Activated T-helper 1 cell treated with anti-CD3 and anti-CD28 coated beads, Interleukin-12 subunit alpha, Interleukin-12 subunit beta, Interleukin-2, Interleukin-4 antibody, amounts not matched to agents 30 ng/mL and 10 ng/mL and 1 ng/mL, durations not matched to agents 14 hours and 24 hours and 36 hours (primary cell): ENCODE measurements at places on chromosomes 16 and 17.

DNA sequence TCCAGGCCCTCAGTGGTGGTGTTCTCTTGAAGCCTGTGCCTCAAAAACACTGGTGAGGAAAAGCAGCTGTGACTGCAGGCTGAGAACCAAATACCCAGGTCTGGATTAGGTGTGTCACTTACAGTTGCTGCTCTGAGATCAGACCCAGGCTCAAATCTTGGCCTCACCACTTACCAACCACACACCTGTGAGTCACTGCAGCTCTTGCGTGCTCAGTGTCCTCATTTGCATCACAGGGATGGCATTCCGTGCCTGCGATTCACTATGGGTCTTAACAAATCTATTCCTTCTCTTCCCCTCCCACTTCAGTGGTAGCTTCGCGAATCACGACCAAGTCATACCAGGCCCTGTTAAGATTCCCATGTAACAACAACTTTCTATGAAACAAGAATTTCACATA is 233.4 kb upstream of the HSBP1 start:
- DNase-seq: no peak
- H3K4me1 ChIP-seq: no peaks in the 10 kb centered on the region
- no peak overlapping the region for H3K27ac ChIP-seq
- no peaks in the 10 kb centered on the region for H3K36me3 ChIP-seq

DNA sequence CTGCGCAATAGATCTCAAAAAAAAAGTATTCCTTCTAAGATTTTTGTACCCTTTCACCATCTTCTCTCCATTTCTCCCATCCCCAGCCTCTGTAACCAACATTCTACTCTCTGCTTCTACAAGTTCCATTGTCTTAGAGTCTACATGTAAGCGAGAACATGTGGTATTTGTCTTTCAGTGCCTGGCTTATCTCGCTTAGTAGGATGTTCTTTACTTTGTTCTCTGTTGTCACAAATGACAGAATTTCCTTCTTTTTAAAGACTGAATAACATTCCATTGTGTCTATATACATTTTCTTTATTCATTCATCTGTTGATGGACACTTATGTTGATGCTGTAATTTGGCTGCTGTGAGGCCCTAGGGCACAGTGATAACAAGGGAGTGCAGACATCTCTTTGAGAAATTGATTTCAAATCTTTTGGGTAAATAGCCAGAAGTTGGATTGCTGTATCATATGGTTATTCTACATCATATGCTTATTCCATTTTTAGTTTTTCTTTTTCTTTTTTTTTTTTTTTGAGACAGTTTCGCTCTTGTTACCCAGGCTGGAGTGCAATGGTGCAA is 37.7 kb upstream of the MYH10 start:
- peaks cover 2% of the 10 kb centered on the region for H3K27me3 ChIP-seq
- H3K27ac ChIP-seq: no peak overlapping the region
- no peak for DNase-seq
- H3K36me3 ChIP-seq: no peaks in the 10 kb centered on the region
- H3K4me1 ChIP-seq: no peaks in the 10 kb centered on the region
- no peak overlapping the region for H3K4me3 ChIP-seq

- no peak overlapping the region for H3K4me3 ChIP-seq
- no peak overlapping the region for H3K27ac ChIP-seq
- H3K4me1 ChIP-seq: peaks cover 20% of the 10 kb centered on the region
- H3K36me3 ChIP-seq: no peaks in the 10 kb centered on the region
Measured at GRCh38 chr16:67518676-67519075, 10.0 kb upstream of the RIPOR1 start.

GRCh38 chr16:89393738-89394406 is 96.5 kb downstream of the ANKRD11 start:
- no peak overlapping the region for H3K27ac ChIP-seq
- no peaks in the 10 kb centered on the region for H3K27me3 ChIP-seq
- H3K4me3 ChIP-seq: no peak overlapping the region
- H3K4me1 ChIP-seq: peaks cover 22% of the 10 kb centered on the region
- DNase-seq: no peak

GRCh38 chr17:40068129-40068581 is 5.4 kb downstream of the THRA start:
- H3K4me3 ChIP-seq: peak overlapping the region; percentile 77
- no peak for DNase-seq
- H3K4me1 ChIP-seq: peaks cover 52% of the 10 kb centered on the region
- H3K27me3 ChIP-seq: peaks cover 24% of the 10 kb centered on the region
- H3K36me3 ChIP-seq: no peaks in the 10 kb centered on the region

DNA sequence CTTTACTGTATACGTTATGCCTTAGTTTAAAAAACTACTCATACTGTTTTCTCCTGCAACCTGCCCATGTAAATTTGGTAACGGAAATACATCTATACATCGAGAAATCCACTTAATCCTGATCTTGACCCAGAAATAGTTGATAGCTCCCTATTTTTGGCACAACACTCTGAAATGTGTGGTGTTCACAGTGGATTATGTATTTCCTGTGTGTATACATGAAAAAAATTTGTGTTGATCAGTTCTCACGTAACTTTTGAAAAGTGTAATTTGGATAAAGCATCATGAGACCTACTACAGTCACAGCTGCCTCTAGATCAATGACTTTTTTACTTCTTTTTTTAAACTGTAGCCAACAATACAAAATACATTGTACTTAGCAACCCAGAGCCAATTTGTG is 90.7 kb downstream of the VMP1 start:
- H3K36me3 ChIP-seq: peaks cover 12% of the 10 kb centered on the region
- H3K27ac ChIP-seq: peak overlapping the region; percentile 20
- no peak overlapping the region for H3K4me3 ChIP-seq

- no peak overlapping the region for H3K27ac ChIP-seq
- DNase-seq: no peak
- H3K36me3 ChIP-seq: peaks cover 48% of the 10 kb centered on the region
- H3K4me3 ChIP-seq: no peak overlapping the region
- no peaks in the 10 kb centered on the region for H3K27me3 ChIP-seq
Measured at GRCh38 chr16:84087001-84087400, 29.7 kb downstream of the MBTPS1 start.

DNA sequence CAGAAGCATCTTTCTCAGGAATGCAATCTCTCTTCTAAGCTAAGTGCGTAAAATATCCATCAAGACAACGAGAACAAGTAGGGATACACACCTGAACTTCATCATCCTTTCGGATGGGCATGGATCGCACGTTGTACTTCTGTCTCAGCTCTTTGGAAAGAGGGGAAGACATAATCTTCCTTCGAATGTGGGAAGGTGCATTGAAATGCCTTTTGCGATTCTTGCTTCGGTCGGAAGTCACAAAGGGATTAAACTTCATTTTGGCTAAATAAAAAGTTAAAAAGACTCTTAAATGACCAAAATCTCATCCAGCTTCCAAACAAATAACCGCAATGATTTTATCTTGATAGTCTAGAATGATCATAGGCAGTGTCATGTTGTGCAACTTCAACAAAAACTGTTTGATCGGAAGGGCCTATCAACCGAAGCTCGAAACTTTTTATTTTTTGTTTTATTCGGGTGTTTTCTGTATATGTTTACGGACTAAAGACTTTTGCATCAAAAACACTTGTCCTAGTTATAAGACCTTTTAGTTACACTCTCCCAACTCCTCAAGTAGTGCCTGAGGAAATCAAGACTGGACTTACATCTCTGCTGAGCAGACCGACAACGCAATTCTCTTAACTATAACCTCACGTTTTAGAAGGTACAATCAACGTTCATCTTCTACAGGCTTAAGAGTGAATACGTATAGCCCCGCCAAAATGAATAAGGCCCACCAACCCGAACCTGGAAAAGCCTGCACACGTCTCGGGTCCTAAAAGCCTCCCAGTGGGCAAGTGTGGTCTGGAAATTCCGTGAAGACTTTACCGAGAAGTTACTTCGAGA is 727 bp downstream of the RPL26 start:
- no peaks in the 10 kb centered on the region for H3K27me3 ChIP-seq
- H3K36me3 ChIP-seq: peaks cover 48% of the 10 kb centered on the region
- peaks cover 51% of the 10 kb centered on the region for H3K4me1 ChIP-seq
- H3K27ac ChIP-seq: peak overlapping the region; percentile 87
- peak overlapping the region; percentile 90 for H3K4me3 ChIP-seq
- no peak for DNase-seq

- H3K36me3 ChIP-seq: no peaks in the 10 kb centered on the region
- no peak overlapping the region for H3K27ac ChIP-seq
- peaks cover 1% of the 10 kb centered on the region for H3K4me1 ChIP-seq
- H3K27me3 ChIP-seq: peaks cover 4% of the 10 kb centered on the region
- DNase-seq: no peak
- H3K4me3 ChIP-seq: no peak overlapping the region
Measured at GRCh38 chr17:40470932-40471828, 27.9 kb downstream of the IGFBP4 start.

DNA sequence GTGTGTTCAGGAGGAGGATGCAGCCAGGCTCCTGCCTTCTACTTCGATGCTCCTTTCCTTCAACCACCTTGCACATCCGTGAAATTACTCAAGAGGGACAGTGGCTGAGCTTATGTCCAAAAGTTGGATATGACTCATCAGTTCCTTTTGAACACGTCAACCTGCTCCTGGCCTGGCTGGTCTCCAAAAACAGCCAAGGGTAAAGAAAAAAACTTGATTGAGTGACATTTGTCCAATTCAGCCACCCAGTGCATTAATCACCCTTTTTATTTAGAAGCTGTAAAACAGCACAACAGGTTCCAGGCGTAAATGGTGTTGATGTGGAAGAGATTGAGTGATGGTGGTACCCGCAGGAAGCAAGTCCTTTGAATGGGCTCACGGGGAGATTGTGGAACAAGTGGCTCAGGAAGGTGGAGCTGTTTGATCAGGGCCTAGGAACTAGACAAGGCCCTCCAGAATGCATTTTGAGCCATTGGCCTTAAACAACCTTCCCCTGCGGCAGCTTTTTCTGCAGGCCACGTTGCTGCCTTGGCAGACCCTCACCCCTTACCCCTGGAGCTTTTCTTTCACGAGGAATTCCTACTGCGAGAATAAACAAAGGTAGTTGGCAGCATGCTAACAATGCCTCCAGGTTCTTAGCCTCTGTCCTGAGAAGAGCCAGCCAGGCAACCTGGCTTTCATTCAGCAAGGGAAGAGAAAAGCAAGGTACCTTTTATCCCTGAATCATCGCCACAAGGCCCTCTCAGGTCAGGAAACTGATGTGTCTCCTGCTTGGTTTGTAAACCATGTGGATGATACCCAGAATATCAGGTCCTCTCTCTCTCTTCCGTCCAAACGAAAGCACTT is 173.3 kb upstream of the CACNG5 start:
- H3K4me3 ChIP-seq: no peak overlapping the region
- no peak overlapping the region for H3K27ac ChIP-seq
- H3K4me1 ChIP-seq: peaks cover 52% of the 10 kb centered on the region
- DNase-seq: no peak
- H3K27me3 ChIP-seq: no peaks in the 10 kb centered on the region
- H3K36me3 ChIP-seq: peaks cover 51% of the 10 kb centered on the region

- H3K27ac ChIP-seq: no peak overlapping the region
- no peaks in the 10 kb centered on the region for H3K36me3 ChIP-seq
- H3K4me1 ChIP-seq: no peaks in the 10 kb centered on the region
- no peak overlapping the region for H3K4me3 ChIP-seq
Measured at GRCh38 chr16:10729104-10730048, 14.3 kb upstream of the NUBP1 start.

DNA sequence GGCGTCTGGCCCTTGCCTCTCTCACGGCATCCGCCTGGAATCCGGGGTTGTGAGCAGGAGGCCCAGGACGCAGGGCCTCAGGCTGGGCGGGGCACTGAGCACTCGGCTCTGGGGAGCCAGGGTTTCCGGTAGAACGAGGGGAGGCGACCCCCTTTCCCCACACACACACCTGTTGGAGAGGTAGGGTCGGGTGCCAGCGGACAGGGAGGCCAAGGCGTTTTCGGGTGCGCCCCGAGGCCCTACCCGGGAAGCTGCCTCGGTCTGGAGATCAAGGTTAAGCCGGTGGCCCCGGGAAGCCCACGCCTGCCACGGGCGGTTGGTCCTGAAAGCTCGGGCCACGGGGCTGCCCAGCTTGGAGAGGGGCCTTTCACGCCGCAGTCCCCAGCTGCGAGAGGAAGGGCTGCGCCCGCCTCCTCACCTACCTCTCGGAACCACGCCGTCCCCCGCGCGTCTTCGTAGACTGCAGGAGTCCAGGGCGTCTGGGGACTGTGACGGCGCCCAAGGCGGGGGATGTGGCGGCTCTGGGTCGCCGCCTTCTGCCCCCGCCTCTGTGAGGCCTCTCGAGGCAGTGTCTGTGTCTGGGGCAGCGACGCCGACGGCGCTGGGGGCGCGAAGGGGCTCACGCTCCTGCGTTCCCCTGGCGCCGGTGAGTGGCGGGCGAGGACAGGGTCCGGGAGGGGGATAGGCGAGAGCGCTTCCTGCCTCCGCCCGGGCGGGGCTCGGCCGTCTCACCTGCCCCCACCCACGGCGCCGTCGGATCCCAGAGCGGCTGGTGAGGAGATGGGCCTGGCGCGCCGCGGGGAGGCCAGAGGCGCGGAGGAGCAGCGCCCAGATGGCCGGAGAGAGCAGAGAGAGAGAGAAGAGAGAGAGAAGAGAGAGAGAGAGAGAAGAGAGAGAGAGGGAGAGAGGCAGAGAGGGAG is 20.3 kb upstream of the HOXB9 start:
- no peak for DNase-seq
- H3K4me1 ChIP-seq: peaks cover 11% of the 10 kb centered on the region
- no peak overlapping the region for H3K27ac ChIP-seq
- peaks cover 77% of the 10 kb centered on the region for H3K27me3 ChIP-seq

DNA sequence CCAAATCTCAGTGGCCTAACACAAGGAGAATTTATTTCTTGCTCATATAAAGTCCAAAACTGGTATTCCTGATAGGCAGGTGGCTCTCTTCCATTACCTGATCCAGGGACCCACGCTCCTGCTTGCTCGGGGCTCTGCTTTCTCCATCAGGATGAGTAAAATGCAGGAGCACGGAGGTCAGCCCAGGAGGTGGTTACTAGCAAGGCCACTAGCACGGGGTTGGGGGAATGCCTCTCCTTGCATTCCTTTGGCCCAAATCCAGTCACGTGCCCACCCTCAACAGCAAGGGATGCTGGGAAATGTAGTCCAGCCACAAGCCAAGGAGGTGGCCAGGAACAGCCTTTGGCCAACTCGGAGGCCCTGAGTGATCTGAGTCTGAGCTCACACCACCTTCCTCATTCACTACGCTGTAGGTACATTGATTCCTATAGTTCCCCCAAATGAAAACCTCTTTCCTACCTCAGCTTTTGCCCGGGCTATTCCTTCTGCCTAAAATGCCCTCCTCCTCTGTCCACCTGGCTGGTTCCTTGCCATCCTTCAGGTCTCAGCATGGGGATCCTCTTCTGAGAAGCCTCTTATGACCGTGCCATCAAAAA is 38.3 kb upstream of the HAPSTR1 start:
- H3K36me3 ChIP-seq: no peaks in the 10 kb centered on the region
- DNase-seq: no peak
- no peak overlapping the region for H3K4me3 ChIP-seq
- H3K4me1 ChIP-seq: peaks cover 4% of the 10 kb centered on the region
- H3K27ac ChIP-seq: no peak overlapping the region
- H3K27me3 ChIP-seq: no peaks in the 10 kb centered on the region

GRCh38 chr16:55126456-55126855 is 195.8 kb downstream of the IRX5 start:
- H3K36me3 ChIP-seq: no peaks in the 10 kb centered on the region
- DNase-seq: no peak
- H3K27ac ChIP-seq: no peak overlapping the region

- no peaks in the 10 kb centered on the region for H3K27me3 ChIP-seq
- no peaks in the 10 kb centered on the region for H3K36me3 ChIP-seq
- no peaks in the 10 kb centered on the region for H3K4me1 ChIP-seq
- no peak overlapping the region for H3K27ac ChIP-seq
- no peak for DNase-seq
Measured at GRCh38 chr16:58906981-58907715, 173.0 kb upstream of the GOT2 start.
